ENCODE measurements at places on chromosomes 2 and 18. TPM values are rescaled to one million over a fixed set of nuclear protein-coding genes. Genes with fewer than 3 reads are reported as not detected.

The GDF7 gene
- total RNA-seq = 0.52 TPM

The PAX8 gene
- total RNA-seq = not detected

The GPR35 gene
- total RNA-seq = 1.0 TPM

The AKAIN1 gene
- total RNA-seq = not detected

The IDH1 gene
- total RNA-seq = 65.2 TPM

The MC5R gene
- 1.6 TPM for total RNA-seq

The CFAP221 gene
- total RNA-seq = 1.0 TPM

The OR6B3 gene
- total RNA-seq = not detected

The TMEM131 gene
- total RNA-seq = 32.9 TPM

The BUB1 gene
- total RNA-seq = 7.8 TPM

The CIAO1 gene
- total RNA-seq = 51.1 TPM

The FEV gene
- total RNA-seq = not detected

The ITGB6 gene
- 17.2 TPM for total RNA-seq

The NOSTRIN gene
- total RNA-seq = 8.4 TPM

The AQP4 gene
- total RNA-seq = 4.2 TPM

The ALPG gene
- total RNA-seq = not detected

The MROH2A gene
- not detected for total RNA-seq

The MSTN gene
- total RNA-seq = 18.8 TPM

The CFAP210 gene
- not detected for total RNA-seq

The CAPN14 gene
- not detected for total RNA-seq

The MYL1 gene
- total RNA-seq = 6,507 TPM

The ITPRIPL1 gene
- 3.7 TPM for total RNA-seq

The LDLRAD4 gene
- 18.3 TPM for total RNA-seq

The TNS1 gene
- total RNA-seq = 73.1 TPM

The SMIM21 gene
- not detected for total RNA-seq

The SERPINB12 gene
- not detected for total RNA-seq

The MAB21L4 gene
- not detected for total RNA-seq

The RNF125 gene
- total RNA-seq = 9.4 TPM

The RBMS1 gene
- total RNA-seq = 48.0 TPM

The FBXO48 gene
- under 0.01 TPM for total RNA-seq

The PLB1 gene
- 1.0 TPM for total RNA-seq

The HOXD9 gene
- 5.7 TPM for total RNA-seq

The SLC9A4 gene
- total RNA-seq = not detected

The FRZB gene
- total RNA-seq = 6.8 TPM

The TNFRSF11A gene
- 8.9 TPM for total RNA-seq

The ANKRD30B gene
- under 0.01 TPM for total RNA-seq

The FARP2 gene
- 21.9 TPM for total RNA-seq

The OBSL1 gene
- 87.2 TPM for total RNA-seq

The COLEC12 gene
- 39.1 TPM for total RNA-seq

The PASK gene
- total RNA-seq = 3.7 TPM

The FLACC1 gene
- total RNA-seq = 1.0 TPM

The ZNF396 gene
- 1.6 TPM for total RNA-seq

The EFEMP1 gene
- total RNA-seq = 18.3 TPM

The KIF1A gene
- total RNA-seq = 4.7 TPM

The FBXO15 gene
- 1.0 TPM for total RNA-seq
